ENCODE measurements at places on chromosomes 2 and 18.

DNA sequence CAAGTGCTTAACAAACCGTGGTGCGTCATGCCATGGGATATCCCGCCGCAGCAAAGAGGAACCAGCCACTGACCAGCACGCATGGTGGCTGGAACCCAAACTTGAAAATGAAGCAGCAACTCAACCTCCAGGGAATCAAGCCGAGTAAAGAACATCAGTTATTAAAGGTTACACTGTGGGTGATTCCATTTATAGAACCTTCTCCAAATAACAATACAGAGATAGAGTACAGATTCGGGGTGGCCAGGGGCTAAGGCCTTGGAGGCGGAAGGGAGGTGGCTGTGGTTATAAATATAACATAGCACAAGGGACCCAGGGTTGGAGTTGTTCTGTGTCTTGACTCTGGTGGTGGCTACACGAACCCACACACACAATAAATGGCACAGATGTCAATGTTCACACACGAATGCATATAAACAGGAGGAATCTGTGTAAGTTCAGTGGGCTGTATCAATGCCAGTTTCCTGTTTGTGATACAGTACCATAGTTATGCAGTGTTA is 123.1 kb downstream of the EIPR1 start:
- no peak for DNase-seq

DNA sequence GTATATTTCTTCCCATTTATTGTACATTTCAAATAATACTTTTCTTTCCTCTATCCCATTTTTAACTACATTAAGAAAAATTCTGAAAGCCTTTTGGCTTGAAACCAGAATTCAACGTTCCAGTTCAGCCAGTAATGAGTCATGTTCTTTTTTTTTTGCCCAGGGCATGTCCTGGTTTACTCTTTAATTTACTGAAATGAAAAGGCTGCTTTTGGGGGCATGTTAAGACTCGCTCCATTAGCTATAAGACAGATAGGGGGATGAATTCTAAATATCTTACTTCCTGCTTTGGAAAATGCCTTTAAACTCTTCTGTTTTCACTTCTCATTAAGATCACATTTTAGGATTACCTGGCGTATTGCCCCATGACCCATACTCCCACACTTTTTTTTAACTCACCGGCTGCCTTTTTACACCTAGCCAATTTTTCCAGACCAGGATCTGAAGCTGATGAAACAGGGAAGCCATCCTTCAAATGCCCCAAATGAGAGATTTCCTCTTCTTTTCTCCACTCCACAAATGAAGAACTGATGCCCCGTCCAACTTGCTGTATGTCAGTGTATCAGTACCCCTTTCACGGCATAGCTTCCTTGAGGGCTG is 585 bp downstream of the ABCA12 start:
- DNase-seq = no peak

DNA sequence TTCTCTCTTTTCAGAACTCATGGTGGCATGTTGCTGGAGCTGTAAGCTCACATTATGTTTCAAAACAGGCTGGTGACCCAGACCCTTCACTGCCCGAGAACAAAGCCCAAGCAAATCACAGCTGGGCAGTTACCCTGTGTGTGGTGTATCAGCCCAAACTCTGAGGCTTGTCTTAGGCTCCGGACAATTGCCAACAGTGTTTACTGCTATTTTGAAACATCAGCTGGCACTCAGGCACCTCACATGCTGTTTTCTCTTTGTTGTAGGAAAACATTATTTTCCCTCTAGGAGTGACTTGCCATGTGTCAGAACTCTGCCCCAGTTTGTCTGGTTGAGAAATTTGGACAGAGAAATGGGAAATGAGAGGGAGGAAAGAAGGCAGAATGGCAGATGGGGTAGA is 237.6 kb upstream of the APCDD1 start:
- DNase-seq = no peak

DNA sequence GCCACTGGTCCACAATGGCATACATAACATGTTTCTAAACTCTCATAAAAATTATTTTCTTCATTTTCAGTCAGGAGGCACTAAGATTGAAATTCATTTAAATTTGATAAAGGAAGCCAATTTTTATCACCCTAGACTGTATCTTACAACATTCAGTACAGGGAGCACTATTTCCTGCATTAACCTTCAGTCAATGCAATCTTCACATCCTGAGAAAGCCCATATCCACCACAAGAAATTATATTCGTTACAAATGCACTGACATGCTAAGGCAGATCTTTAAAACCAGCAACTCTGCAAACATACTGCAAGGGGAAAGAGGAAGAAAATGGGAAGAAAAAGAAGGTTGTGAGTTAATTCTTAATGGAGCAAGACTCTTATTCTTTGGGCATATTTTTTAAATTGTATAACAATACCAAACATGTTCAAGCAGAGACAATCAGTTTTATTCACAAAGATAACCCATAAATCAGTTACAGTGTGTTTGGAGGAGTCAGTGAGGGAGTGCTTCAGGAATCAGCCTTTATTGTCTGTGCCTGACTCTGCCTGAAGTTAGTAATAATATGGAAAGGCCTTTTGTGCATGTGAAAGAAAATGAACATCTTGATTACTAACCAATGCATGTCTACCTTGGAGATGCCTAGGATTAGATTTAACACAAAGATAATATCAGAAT is 370.1 kb downstream of the FBXO15 start:
- no peak for DNase-seq

DNA sequence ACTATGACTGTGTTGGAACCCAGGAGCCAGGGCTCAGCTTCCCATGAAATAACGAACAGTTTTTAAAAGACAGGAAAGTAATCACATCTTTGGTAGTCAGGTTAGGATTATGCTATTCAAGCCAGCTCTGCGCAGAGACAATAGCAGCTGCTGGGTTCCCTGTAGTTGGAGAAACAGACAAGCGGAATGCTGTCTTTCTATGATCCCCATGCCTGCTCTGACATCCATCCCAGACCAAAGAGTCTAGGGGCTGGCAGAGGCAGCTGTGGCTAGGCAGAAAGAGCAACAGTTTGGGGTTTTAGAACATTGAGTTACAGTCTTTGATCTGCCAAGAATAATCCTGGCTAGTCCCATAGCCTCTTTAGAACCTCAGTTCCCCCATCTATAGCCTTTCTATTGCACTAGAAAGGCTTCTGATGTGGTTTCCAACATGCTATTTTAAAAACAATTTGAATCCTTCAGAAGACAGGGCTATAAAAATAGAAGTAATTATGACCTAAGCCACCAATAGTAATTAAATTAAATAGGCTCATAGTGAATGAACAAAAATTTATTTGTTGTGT is 146.8 kb downstream of the MTX2 start:
- no peak for DNase-seq

DNA sequence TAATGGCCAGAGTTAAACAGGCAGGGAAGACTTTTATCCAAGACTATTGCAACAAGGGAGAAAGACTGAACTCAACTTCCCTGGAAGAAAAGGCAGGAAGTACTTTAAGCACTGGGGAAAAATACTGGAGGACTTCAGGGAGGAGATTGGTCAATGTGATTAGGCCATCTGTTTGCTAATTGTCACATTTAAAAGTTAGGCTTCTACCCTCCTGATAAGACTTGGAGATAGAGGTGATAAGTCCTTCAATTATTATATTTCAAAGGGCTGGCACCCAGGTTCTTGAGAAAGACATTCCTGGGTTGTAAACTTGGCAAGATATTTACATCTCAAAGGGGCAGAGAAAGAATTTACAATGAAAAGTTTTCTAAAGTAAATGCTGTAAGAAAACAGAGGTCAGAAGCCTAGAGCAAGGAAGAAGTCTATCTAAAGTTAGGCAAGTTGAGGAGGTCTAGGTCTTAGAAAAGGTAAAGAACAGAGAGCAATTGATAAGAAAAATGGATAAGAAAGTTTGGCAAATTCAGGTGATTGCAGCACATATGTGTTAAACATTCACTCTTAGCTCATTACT is 48.4 kb downstream of the DTNA start:
- DNase-seq = no peak

GRCh38 chr2:231720987-231721966 is 13.0 kb downstream of the PTMA start:
- DNase-seq = no peak

GRCh38 chr2:40680547-40680946 is 228.7 kb upstream of the SLC8A1 start:
- no peak for DNase-seq

GRCh38 chr2:62329797-62330196 is 133.9 kb downstream of the B3GNT2 start:
- no peak for DNase-seq

DNA sequence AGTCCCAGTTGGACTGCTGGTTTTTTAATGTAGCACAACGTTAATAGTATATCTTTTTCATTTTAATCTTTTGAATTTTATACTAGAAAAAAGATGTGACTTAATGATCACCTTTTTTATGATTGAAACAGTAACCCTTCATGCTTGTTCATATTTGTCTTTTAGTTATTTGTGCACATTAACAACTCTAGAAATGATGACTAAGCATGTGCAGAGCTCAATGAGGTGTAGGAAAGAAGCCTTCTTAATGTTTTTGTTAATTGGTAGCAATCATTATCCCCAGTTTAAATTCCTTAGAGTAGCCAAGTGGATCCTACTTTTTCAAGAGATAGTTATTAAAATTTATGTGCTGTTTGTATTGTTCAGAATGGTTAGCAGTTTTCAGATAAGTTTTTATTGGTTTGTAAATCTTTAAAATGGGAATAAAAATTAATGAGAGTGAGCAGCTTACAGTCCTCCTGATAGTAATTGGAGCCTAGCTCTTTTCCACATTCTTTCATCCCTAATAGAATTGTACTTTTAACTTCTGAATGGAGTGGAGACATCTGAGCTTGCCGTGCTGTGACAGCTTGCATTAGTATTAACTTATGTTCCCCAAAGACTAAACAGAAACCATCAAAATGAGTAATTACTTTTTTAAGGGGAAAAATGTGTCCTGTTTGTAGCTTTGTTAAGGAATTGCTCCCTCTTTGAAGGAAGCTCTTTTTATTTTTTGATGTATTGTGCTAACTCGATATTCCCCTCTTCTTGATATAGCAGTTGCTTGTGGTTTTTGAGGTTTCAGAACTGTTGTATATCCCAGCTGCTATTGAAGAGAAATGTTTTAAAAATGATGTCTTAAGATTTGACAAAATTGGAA is 17.3 kb downstream of the PIK3C3 start:
- no peak for DNase-seq

GRCh38 chr2:162297925-162298552 is 20.4 kb downstream of the IFIH1 start:
- no peak for DNase-seq

DNA sequence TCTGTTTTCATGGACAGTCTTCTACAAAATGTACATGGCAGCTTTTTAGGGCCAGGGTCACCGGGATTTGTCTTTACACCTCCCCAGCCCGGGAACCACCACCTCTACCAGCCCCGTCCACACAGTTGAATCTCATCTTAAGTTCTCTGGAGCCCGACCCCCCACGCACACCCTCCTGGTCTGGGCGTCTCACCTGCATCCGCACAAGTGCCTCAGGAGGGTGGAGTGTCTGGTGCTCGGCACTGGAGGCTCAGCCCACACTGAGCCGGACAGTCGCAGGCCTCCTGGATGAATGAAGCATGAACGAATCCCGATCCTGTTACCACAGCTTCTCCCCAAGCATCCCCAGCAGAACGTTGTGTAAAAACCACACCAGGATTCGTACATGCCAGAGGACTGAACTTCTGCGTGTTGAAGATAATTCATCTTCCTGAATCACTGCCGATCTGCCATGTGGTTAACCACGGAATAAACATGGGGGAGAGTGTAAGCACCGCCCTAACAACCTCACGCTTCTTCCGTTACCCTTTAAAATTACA is 162.0 kb downstream of the RTP5 start:
- DNase-seq = no peak

DNA sequence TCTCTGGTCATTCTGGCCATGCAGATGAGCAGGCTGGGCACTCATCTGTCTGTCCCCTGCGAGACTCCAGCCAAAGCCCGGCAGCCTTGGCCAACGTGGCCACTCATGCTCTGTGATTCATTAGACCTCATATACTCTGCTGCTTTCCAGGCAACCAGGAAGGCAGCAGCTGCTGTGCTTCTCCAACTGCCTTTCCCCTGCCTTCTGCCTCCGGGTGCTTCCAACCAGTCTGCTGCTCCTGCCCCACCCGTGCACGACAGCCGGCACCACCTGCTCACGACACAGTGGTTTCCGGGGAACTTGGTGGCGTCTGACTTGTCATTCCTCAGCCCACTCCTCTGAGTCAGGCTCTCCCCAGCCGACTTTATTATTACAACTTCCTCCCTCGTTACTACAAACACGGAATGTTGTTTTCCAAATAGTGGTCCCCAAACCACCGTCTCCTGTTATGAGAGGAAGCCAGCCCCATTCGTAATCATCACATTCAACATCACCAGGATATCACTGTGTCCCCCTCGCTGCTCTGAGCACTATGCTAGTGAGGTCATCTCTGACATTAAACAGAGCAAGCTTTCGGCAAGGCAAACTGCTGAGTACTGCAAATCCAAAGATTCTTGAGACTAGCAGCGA is 392.4 kb downstream of the ALK start:
- no peak for DNase-seq

DNA sequence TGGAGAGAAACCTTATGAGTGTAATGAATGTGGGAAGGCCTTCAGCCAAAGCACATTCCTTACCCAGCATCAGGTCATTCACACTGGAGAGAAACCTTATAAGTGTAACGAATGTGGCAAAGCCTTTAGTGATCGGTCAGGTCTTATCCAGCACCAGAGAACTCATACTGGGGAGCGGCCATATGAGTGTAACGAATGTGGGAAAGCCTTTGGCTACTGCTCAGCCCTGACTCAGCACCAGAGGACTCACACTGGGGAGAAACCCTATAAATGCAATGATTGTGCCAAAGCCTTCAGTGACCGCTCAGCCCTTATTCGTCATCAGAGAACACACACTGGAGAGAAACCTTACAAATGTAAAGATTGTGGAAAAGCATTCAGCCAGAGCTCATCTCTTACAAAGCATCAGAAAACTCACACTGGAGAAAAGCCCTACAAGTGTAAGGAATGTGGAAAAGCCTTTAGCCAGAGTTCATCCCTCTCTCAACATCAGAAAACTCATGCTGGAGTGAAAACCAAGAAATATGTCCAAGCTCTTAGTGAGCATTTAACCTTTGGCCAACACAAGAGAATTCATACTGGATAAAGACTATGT is 7.8 kb downstream of the ZNF892 start:
- DNase-seq = no peak

- DNase-seq = no peak
Observed at GRCh38 chr2:70029814-70030409, 57.4 kb upstream of the PCBP1 start.

- no peak for DNase-seq
Observed at GRCh38 chr2:234002281-234002680, 48.2 kb upstream of the SPP2 start.

GRCh38 chr18:3983351-3983969 is 471.6 kb downstream of the DLGAP1 start:
- no peak for DNase-seq

- DNase-seq = no peak
Observed at GRCh38 chr2:51624995-51625394, 593.1 kb upstream of the NRXN1 start.

- no peak for DNase-seq
Observed at GRCh38 chr2:192087398-192087958, 107.3 kb downstream of the TMEFF2 start.

DNA sequence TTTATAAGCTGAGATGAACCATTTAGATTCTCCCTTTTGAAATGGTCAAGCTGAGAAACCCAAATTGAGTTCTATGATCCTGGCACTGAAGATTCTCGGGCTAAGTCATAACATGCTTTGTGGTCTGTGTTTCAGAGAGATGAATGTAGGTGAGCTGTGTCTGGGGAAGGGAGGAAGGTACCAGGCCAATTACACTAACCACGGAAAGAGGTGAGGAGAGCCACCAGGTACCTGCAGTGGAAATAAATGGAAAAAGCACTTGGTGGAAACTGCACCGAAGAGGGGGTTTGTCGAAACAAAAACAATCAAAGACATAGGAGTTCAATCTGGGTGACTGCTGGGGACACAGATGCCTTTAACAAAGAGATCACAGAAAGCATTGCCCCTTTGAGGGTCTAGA is 963 bp upstream of the MRPL44 start:
- DNase-seq = no peak

All from stimulated activated CD4-positive, alpha-beta T cell treated with anti-CD3 and anti-CD28 coated beads, TNF-alpha, amount 100 ng/mL, for 4 hours (primary cell).